Vagina (tissue), 2 donors: ENCODE measurements at places on chromosomes 13 and 19.

DNA sequence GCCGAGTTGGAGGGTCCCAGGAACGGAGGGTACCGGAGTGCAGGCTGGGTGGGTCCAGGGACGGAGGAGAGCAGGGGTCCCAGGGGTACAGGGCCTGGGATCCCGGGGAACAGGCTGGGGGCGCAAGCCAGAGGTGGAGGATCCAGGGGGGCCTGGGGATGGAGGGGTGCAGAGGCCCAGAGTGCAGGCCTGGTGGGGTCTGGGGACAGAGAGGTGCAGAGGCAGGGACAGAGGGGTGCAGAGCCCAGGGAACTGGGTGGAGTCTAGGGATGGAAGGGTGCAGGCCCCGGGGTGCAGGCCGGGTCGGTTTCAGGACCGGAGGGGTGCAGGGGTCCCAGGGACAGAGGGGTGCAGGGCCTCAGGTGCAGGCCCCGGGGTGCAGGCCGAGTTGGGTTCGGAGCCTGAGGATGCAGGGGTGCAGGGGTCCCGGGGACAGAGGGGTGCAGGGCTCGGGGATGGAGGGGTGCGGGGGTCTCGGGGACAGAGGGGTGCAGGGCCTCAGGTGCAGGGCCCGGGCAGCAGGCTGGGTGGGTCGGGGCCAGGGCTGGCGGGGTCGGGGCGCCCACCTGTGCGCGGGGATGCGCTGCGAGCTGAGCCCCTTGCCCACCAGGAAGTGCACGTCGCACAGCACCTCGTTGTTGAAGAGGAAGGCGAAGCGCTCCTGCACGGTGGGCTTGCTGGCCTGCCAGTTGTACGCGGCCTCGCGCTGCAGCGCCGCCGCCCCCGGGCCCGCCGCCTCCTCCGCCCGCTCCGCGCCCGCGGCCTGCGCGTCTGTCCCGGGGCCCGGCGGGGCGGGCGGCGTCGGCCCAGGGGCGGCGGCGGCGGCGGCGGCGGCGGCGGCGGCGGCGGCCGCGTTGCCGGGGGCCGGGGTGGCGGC, 545 bp downstream of the BTBD2 start:
- no peak for DNase-seq

DNA sequence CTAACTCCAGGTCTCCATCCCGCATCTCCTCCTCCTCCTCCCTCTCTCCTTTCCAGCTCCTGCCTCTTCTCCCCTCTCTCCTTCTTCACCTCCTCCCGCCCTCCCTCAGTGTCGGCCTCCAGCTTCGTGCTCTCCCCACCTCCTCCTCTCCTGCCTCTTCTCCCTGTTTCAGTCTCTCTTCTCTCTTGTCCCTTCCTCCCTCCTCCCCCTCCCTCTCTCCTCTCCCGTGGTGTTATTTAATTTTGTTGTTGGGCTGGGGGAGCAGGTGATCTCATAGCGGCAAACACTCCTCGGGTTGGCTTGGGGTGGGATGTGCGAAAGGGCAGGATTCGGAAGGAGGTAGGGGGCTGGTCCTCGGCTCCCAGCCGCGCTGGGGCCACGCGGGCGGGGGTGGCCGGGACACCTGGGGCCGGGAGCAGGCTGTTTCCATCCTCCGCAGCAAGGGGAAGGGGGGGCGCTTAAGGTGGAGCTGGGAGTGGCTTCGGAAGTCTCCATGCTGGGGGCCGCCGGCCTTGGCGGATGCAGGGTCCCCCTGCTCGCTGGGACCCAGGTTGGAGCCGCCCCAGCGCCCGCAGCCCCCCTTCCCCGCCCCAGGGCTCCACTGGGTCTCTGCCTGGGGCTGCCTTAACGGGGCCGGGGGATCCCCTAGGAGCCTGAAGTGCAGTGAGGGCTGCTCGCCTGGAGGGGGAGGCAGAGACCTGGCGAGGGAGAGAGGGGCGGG, at the start of gene CA11:
TSS of gene CA11 (minus strand) at position 187 of the 721 bp plus-strand sequence. CDS start 555 bp downstream, outside the sequence.
- DNase-seq: peak; percentile 94

DNA sequence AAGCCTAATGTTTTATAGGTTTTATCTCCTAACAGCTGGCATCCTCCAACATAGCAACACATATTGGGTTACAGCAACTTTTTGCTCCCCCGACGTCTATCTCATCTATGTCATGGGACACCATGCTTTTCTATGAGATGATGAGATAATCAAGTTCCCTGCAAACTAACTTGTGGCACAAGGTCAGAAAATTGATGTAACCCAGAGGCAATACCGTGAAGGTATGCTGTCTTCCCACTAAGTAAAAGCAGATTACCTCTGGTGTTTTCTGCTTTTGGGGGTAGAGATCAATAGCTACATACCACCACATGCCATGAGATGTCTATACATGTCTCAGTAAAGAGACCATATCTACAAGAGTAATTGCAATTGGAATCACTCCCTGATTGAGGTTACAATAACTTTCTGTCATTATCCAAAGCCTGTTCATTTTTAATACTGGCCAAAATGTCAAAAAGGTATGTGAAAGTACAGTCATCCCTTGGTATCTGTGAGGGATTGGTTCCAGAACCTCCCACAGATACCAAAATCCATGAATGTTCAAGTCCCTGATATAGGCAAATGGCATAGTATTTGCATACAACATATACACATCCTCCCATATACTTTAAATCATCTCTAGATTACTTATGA, 131.3 kb downstream of the CYSLTR2 start:
- no peak for DNase-seq

DNA sequence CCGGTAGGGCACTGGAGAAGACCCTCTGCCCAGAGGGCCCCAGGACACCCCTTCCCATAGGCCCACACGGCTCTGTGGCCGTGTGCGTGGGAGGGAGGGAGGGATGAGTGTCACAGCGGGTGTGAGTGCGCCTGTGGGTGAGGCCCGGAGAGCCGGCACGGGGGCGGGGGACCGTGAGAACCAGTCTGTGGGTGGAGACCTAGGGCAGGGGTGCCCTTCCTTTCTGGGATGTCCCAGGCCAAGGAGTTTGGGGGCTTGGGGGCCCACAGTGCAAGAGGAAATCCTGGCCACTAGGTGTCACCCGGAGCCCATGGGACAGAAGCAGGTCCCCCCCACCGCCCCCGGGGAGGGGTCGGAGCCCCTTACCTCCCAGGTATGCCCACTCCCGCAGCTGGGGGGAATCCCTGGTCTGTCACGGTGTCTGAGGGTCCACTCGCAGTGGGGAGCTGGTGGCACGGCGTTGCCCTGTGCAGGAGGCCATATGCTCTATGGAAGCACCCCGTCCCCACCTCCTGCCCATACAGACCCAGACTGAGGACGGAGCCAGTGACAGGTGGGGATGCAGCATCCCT, 16.0 kb upstream of the SLC7A10 start:
- DNase-seq: no peak

- DNase-seq: no peak
Measured at GRCh38 chr19:46710687-46711086, 6.2 kb downstream of the PRKD2 start.

- DNase-seq: peak; percentile 99
Measured at GRCh38 chr19:7629347-7630054, at the start of the genes PET100 and XAB2. PET100 (plus strand) TSS chr19:7629793; CDS start chr19:7629834, 41 bp downstream. XAB2 (minus strand) TSS chr19:7629545; CDS start chr19:7629527, 18 bp downstream.

DNA sequence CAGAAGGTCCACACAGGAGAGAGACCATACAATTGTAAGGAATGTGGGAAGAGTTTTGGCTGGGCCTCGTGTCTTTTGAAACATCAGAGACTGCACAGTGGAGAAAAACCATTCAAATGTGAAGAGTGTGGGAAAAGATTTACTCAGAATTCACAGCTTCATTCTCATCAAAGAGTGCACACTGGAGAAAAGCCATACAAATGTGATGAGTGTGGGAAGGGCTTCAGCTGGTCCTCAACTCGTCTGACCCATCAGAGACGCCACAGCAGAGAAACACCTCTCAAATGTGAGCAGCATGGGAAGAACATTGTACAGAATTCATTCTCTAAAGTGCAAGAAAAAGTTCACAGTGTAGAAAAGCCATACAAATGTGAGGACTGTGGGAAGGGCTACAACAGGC, 5.4 kb upstream of the ZNF225 start:
- no peak for DNase-seq

- no peak for DNase-seq
Measured at GRCh38 chr13:75806117-75806516, 170.0 kb downstream of the LMO7 start.

GRCh38 chr19:19224852-19225494, 13.2 kb downstream of the NCAN start:
- DNase-seq: no peak

GRCh38 chr13:57629821-57630235, 1.7 kb upstream of the PCDH17 start:
- DNase-seq: no peak

DNA sequence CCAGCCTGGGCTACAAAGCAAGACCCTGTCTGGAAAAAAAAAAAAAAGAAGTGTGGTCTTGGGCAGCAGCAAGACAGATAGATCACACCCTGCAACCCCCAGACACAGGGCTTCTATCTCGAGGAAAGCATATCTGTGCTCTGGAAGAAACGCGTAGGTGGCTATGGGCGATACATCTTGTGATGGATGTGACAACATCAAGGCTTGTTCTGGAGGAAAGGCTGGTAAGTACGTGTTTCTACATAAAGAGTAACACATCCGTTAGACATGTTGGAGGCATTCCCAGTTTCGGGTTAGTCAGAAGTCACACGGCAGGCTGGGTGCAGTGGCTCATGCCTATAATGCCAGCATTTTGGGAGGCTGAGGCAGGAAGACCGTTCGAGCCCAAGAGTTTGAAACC, 6.6 kb upstream of the DHDH start:
- no peak for DNase-seq

GRCh38 chr13:79406597-79406908, 498 bp upstream of the RBM26 start:
- no peak for DNase-seq

DNA sequence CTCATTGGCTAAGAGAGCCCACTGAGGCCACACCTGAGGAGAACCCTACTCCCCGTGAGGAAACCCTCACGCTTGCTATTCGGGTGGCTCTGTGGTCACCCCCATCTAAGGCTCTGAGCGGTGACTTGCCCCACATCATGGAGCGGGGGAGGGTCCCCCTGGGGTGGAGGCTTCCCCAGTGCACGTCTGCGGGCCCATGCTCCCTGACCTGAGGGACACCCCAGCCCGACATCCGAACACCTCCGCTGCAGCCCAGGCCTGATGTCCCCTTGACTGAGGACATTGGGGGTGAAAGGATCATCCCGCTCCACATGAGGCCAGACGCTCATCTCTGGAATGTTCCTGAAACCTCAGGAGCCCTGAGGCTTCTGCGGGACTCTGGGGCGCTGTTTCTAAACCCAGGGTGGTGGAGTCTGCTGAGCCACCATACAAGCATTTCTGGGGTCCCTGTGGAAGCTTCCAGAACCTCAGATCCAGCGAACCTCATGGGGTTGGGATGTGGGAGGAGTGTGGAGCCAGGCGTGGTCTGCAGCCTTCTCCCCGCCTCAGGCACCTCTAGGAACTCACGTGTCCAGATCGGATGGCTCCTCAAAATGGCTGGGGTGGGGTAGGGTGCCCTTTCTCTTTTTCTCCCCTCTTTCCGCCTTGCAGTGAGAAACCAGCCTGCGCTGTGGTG, 19.9 kb downstream of the TMED1 start:
- no peak for DNase-seq

DNA sequence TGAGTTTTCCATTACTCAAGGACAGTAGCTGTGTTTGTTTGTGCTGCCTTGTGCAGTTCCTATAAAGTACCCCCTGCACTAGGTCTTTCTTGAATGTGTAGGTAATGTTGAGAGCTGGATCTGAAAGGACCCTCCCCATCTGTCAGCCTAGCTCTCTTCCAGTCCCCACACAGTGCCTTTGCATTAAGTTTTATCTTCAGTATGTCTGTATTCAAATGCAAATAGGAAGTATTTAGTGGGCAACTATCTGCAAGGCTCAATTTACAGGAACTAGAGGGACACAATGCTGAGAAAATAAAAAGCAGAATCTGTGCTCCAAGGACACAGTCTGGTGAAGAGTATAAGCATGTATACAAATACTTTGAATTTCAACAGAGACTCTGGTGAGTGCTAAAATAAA, 558.5 kb downstream of the RFC3 start:
- no peak for DNase-seq

DNA sequence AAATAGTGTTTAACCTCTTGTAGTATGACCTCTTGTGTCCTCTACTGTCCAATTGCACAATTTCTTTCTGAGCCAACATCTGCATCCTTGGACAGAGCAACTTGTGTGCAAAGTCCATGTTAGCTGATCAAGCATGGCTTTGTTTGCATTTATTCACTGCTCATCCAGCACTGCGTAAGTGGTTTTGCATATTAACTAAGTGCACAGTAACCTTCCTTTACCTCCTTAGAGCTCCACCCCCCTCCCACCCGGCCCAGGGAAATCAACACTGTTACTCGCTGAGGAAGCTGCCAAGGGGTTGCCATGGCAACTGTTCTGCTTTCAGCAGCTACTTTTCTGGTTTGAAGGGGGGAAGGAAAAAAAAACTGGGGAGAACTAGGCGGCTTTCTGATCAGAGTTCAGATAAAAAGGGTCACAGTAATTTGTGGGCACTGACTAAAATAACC, 153.5 kb upstream of the KLF12 start:
- no peak for DNase-seq

DNA sequence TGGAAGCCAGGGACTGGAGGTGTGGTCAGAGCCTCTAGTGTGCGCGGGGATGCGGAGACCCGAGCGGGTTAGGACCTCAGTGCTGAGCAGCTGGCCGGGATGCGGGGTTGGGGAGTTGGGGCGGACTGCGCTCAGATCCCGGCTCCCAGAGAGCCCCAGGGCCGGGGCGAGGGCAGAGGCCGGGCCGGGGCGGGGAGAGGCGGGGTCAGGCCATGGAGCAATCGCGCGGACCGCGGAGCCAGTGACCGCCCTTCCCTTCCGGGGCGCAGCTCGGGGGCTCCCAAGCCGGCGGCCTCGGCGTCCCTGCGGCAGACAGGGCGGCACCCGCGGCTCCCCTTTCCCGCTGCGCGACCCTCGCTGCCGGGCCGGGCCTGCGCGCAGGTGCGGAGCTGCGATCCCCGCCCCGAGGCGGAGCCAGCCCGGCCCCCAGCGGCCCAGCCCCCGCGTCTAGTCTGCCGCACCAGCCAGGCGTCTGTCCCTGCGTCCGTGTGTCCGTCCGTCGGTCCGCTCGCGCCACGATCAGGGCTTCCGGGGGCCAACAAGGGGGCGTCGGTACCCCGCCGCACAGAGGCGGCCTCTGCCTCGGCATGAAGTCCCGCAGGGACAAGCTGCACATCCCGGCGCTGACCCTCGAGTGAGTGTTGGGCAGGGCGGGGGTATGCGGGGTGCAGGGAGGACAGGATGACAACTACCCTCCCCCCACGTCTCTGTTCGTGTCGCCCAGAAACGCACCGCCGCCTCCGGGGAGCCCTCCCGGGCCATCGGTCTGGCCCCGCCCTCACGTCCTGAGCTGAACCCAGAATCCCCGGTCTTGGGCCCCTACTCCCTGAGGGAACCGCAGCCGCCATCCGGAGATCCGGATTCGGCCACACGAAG, 12.4 kb downstream of the MAST3 start:
- DNase-seq: no peak

DNA sequence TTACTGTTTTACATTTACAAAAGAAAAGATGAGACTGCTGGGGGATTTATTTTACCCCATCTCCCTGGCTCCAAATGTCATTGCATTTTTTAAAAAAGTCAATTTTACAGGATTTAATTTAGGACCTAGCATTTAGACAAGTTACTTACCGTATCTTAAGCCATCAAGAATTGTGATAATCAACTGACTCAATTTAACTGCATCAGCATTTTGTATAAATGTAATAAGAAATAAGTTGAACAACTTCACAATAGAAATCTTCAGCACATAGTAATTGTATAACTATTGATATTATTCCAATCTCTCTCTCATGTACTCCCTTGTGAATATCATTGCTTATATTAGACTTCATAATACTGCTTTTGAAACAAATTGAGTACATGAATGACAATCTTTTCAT, 907.5 kb upstream of the SLC10A2 start:
- DNase-seq: no peak

- no peak for DNase-seq
Measured at GRCh38 chr19:7393939-7394730, 45.4 kb downstream of the ARHGEF18 start.
